NAMALWA (cell line): ENCODE measurements at places on chromosomes 6 and 20.

DNA sequence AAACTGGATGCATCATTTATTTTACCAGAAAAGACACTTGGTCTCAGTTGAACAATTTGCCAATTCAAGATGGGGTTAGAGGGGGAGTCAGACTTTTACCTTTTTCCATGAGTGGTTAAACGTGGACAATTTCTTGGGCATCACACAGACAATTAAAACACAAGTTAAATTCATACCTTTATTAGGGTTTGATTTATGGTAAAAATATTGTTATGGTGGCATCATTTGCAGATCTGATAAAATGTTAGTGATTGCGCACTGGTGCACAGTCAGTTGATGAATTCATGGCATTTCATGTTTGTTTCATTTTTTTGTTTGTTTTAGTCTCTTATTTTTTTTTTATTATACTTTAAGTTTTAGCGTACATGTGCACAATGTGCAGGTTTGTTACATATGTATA is 399.9 kb downstream of the DOK5 start:
- DNase-seq, result no peak

GRCh38 chr6:35573495-35574110 is 60.9 kb upstream of the TULP1 start:
- no peak for DNase-seq

GRCh38 chr20:34042262-34042661 is 48.6 kb downstream of the RALY start:
- no peak for DNase-seq

- no peak for DNase-seq
These were observed 553.0 kb downstream of the CD109 start for GRCh38 chr6:74248966-74249365.

- no peak for DNase-seq
These were observed 24.3 kb downstream of the HSF2 start for GRCh38 chr6:122423734-122424133.

DNA sequence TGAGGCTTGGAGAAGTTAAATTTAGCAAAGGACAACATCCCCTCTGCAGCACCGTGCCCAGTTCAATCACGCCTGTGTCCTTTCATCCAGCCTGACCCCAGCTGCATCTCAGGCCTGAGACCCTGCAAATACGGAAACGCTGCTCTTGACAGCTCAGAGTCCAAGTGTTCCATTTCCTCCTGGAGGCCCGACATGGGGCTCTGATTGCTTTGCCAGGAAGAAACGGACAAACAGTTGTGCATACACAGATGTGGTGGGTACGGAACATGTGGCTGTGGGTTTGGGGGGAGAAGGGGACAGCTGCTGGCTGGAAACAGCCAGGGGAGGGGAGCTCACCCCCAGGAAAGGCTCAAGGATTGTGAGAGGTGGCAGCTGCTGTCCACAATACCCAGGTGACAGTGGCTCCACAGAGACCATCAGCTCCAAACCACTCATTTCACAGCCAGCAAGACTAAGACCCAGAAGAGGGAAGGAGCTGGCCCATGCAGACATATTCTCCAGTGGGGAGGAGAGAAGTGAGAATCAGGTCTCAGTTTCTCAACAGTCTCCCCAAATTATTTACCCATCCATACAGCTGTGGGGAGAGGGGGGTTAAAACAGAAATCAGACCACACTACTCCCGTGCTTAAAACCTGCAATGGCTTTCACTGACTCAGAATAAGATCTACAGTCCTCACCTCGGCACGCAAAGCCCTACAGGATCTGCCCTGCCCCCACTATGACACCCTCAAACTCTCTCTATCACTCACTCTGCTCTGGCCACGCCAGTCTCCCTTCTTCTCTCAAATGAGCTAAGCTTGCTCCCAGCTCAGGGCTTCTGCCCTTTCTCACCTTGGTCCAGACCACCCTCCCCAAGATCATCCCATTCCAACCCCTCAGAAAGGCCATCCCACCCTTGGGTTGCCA is 89.1 kb downstream of the PREX1 start:
- no peak for DNase-seq

- DNase-seq, result peak; percentile 98
These were observed 12.7 kb downstream of the ZCCHC3 start for GRCh38 chr20:309841-310644.

GRCh38 chr6:82954937-82955577 is 110.6 kb downstream of the UBE3D start:
- peak; percentile 42 for DNase-seq
